Kasumi-1 (cell line): ENCODE measurements at places on chromosomes 4 and X.
A peak's percentile ranks its signal among the peaks of the same experiment; 100 is the strongest.

GRCh38 chr4:16225863-16226815 lies at the start of gene TAPT1:
Gene TAPT1, minus strand, starts transcription at chr4:16226471. Its CDS starts 14 bp downstream, at chr4:16226457.
- DNase-seq, result peak; percentile 60

GRCh38 chr4:126856906-126857305 lies 775.9 kb upstream of the INTU start:
- DNase-seq, result no peak

GRCh38 chr4:11160288-11160687 lies 268.4 kb downstream of the HS3ST1 start:
- no peak for DNase-seq

GRCh38 chrX:2299871-2300270 lies 200.9 kb downstream of the DHRSX start:
- DNase-seq, result no peak

DNA sequence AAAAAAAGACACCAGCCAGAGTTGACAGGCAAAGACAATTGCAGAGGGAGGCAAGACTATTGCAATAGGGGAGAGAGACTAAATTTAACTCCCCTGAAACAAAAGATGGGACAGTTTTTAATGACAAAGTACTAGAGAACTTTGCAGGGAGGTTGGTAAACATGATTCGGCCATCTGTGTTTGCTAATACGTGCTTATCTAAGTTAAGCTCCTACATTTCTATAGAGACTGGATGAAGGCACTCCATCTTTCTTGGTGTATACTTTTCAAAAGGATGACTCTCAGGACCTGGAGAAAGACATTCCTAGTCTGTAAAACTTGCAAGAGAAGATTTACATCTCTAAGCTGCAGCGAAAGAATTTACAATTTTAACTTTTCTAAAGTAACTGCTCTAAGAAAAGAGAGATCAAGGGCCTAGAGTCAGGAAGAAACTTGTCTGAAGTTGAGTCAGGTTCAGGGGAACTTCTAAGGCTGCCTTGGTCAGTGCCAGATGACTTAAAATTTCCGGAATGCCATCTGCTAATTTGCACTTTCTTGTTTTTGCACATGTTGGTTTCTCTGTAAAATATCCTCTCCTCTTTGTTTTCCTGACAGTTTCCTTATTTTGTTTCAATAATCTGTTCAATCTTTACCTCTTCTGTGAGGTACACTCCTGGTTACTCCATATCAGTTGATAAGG lies 10.6 kb downstream of the ADAM29 start:
- no peak for DNase-seq

GRCh38 chr4:40227284-40227683 lies 30.5 kb downstream of the RHOH start:
- DNase-seq, result peak; percentile 20

DNA sequence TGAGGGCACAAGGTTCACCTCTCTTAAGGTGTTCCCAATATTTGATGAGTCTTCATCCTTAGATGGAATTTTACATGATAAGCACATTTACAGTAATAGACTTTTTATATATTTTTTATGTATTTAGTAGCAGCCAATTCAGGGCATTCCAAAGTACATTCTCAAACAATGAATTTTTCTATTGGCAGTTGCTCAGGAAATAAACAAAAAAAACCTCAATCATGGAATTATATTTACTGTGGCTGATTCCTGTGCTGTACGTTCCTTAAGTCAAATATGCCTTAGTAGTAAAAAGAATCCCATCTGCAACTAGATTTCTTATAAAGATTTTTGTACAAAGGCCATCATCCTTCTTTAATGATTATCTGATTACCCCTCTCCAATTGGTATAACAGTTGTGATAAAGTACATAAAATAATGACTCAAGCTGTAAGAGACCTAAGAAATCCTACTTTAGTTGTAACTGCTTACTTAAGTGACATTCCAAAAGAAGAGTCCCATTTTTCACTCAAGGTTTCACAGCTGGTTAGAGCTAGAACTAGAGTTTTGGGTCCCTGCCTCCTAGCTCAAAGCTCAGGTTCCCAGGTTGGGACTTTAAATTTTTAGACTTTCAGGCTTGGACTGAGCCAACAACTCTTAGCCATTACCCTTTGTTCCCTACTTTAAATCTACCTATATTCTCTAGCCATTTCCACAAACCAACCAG lies 152.7 kb downstream of the FHIP1A start:
- no peak for DNase-seq

DNA sequence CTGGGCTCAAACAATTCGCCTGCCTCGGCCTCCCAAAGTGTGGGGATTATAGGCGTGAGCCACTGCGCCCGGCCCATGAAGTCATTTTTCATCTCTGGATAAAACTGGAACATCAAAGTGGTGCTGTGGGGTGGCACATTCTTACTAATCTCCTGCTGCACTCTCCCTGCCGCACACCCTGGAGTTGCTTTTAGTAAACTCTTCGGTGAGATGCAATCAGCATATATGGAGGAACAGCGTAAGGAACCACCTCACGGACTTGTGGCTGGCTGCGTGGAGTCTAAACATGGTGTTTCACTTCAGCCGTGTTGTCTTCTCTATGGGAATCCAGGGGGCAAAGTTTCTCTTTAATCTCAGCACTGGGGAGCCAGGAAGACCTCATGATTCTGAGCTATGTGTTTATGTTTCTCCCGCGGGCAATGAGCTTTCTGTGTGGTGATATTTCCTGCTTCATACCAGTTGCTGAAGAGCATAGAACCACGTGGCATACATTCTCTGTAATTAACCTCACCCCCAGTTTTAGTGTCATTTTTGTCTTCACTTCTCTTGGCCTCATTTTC lies 2.1 kb upstream of the RHOH start:
- DNase-seq, result no peak

DNA sequence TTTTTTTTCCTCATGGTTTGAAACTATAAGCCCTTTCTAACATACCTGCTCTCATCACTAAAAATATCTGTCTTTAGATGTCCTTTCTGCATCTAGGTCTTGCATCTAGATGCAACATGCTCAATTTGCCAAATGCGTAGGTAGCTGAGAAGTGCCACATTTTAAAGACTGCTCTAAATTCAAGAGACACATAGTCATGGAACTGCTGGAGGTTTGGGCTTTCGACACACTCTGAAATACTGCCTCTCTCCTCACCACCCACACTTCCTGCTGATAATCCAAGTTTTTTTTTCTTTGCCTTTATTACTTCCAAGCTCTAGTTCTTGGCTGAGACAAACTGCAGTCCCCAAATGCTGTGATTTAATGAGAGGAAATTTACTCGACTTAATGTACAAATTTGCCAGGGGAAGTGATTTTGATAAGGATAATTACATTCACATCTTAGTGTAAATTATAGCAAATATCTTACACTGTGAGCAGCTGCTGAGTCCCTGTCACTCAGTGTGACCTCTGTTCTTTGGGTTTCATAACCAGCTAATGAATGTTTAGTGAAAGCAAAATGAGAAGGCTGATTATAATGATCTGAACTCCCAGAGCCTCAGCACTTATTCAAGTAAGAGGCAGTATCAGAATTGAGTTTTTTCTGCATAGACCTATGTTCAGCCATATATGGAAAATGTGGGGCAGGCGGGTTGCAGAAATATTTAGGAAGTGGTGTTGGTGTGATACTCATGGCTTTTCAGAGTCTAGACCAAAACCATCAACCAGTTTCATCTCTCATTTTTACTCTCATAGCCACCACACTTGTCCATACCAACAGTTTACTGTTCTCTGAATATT lies 31.3 kb downstream of the DRD5 start:
- no peak for DNase-seq

GRCh38 chr4:109334129-109335105 lies 32.0 kb upstream of the COL25A1 start:
- DNase-seq, result no peak

DNA sequence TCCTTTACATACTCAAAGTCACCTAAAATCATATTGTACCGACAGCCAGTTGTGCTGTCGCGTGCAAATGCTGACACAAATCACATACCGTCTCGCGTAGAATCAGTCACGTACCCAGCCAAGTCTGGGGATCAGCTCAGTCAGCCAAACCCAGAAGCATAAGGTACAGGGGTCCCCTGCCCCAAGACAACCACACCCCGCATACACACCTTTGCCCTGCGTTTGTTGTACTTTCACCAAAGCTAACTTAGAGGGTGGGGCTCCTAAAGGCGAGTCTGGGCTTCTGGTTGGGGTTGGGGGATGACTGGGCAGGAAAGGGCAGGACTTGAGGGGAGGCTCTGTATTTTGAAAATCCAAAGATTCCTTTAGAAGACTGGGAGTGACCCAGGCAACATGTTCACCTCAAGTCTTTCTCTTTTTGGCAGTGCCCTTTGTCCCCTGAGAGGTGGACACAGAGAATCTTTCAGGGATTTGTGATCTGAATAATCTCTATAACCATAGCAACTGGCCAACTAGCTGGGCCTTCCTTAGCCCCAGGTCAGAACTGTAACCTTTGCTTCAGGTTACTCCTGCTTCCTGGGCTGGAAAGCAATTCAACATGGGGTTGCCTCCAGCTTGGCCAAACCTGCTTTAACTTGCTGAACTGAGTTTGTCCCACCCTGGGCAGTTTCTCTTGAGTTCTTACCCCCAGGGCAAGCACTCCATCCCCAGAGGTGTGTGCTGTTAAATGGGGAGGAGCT lies 992 bp downstream of the GDPD2 start:
- no peak for DNase-seq

DNA sequence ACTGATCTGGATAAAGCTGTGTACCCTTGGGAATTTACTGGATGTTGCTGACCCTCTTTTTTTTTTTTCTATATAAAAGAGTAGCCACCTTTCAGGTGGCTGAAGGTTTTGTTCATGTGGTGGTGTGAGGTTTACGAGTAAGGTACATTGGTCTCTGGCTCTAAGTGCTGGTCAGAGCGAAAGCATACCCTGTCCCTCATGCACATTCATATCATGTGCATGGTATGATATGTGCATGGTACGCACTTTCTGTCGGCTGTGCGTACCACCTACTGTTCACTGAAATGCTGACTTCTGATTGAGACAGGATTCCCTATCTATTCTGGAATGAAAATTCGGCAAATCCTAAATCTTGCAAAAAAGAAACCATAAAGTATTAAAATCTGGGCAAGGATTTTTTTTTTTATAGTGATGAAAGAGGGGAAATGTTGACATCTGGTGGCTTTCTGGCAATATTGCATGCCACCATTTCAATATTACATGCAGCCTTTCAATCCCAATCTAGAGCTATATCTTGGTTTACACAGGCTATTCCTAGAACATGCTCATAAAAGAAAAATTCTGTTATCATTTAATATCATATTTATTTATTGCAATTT lies 32.8 kb downstream of the FAM149A start:
- peak; percentile 38 for DNase-seq

GRCh38 chr4:170090352-170091052 lies 746 bp upstream of the AADAT start:
- DNase-seq, result peak; percentile 38

DNA sequence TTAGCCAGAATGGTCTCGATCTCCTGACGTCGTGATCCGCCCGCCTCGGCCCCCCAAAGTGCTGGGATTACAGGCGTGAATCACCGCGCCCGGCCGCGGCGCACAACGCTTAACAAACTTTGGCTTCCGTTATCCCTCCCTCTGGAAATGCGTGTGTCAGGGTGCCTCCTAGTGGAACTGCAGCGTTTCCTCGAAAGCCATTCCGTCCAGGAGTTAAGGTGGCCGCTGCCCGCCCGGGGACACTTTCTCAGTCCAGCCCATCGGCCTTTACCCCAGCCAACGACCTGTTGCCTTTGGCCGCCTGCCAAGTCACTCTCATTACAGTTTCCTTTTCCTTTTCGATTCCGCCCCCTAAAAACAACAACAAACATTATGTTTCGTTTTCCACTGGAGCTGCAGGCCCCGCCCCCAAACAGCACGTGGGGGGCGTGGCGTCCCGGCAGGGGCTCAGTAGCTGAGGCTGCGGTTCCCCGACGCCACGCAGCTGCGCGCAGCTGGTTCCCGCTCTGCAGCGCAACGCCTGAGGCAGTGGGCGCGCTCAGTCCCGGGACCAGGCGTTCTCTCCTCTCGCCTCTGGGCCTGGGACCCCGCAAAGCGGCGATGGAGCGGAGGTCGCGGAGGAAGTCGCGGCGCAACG lies at the start of gene HERC5:
TSS of gene HERC5 (plus strand) at position 450 of the 637 bp plus-strand sequence. CDS start at position 601, 151 bp downstream.
- DNase-seq, result peak; percentile 79

DNA sequence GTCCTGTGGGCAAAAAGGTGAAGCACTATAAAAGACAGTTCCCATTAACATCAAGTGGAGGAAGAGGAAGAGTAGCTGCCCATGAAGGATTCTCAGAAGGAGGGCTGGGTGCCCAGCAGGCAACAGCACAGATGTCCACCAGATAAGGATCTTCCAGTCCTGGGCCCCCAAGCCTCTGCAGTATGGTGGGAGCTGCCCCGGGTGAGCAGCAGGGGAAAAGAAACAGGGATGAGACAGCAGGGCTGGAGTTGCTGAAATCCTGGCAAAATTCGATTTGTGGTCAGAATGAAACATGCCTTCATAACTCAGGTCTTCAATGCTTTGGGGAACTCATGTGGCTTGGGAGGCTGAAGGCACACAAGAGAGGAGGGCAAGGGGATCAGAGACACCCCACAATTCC lies 94.6 kb downstream of the RASL11B start:
- no peak for DNase-seq

DNA sequence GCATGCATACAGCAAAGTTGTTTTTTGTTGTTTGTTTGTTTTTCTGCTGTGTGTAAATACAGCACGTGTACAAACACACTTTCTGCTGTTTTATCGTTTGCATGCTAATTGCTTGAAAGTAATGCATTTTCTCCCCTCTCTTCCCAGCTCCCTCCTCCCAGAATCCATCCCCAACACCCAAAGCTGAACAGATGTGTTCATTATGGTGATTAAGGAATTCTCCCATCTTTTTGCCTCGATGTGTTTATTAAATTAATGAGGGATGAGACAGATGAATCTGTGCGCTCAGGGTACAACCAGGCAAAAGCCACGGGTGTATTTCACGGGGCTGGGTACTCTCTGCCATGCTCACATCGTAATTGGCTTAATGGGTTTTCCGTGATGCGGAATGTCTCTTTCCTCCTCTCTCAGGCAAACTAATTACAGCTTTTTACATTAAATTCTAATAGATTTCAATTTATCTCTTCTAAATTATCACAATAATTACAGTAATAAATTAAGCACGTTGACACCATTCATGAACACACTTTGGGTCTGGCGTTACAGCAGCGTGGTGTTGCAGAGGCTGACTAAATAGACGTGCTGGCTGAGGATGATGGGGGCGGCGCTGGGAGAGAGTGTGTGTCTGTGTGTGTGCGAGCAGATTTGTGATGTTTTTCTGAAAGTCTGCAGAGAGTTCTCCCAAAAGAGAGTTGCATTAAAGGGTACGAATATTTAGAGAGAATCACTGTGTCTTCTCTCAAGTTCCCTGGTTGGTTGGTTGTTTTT lies 117.7 kb downstream of the CRLF2 start:
- no peak for DNase-seq

GRCh38 chr4:123248085-123248659 lies 148.4 kb upstream of the SPRY1 start:
- DNase-seq, result no peak
